Cardiac fibroblast (primary cell): ENCODE measurements at places on chromosomes 6 and 20.
A peak's percentile ranks its signal among the peaks of the same experiment; 100 is the strongest.

DNA sequence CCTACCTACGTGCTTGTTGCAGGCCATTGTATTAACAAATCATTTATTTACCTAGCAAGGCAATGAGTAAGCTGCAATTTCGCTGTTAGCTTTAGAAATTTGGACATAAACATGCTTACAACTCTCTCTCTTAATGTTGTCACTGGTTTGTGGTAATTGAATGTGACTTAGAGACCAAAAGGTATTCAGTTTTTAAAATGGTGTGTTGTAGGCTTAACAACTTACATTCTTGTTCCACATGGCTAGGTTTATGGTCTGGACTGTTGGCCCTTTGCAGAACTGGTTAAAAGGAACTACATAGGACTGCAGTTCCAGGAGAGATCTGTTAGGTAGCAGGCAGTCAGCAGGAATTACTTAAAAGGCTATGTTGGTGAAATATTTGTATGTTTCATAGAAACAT, 10.3 kb upstream of the CTAGE9 start:
- DNase-seq = no peak

DNA sequence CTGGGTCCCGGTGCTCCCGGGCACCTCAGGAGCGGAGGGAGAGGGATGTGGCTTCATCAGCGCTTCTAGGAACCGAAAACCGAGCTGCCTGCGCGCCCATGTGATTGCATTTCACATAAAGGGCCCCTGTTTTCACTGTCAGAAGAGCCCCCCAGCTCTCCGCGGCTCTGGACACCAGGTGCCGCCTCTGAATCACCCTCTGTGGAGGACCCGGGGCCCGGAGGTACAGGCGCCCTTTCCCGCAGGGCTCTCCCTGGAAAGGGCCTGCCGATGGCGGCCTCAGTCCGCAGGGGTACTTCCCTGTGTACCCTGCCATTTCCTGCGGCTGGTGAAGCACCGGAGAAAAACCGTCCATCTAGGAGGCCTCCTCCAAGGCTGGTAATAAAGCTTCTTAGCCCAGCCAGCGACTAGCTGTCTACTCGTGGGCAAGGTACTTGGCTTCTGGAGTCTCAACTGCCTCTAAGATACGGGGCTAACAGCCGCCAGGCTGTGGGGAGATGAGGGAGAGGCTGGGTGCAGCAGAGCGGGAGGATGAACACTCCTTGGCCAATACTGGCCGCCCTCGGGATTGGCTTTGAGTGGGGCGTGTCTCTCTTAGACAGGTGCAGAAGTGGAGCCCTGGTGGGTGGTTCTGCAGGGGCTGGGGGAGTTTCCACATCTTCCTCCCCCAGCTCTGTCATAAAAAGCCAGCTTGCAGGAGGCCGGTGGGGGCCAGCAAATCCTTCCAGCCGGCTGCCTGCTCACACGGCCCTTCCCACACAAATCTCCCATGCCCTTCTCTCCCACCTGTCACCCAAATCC, 1.6 kb downstream of the PPP1R16B start:
- DNase-seq = no peak

DNA sequence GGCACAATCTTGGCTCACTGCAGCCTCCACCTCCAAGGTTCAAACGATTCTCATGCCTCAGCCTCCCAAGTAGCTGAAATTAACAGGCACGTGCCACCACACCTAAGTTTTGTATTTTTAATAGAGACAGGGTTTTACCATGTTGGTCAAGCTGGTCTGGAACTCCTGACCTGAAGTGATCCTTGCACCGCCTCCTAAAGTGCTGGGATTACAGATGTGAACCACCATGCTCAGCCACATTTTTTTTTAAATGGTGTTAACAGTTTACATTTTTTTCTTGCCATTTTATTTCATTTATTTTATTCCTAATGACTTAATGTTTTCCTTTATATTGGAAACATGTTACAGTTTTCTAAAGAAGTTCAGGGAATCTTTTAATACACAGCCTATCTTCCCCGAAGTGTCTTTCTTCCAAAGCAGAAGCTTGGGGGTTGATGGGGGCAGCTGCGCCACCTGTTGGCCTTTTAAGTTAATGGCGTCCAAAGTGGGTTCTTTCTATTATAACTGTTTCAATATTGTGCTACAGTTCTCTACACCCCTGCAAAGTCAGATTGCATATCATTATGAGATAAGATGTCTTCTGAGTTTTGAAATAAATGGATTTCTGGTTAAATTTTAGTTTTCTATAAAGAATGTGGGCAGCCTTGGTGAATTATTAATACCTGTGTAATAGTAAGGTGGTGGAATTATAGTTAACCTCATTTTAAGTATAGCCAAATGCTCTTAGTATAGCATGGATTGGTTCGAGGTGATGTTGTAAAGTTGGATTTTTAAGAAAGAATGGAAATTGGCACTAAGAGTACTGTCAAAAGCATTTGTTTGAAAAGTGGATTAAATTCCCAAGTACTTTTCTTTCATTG, 42.0 kb upstream of the PLCG1 start:
- DNase-seq = peak; percentile 74

- no peak for DNase-seq
These were observed 33.3 kb downstream of the ITCH start for GRCh38 chr20:34396408-34396807.

GRCh38 chr20:44501448-44501847, 20.4 kb downstream of the SERINC3 start:
- peak; percentile 89 for DNase-seq

GRCh38 chr6:15293674-15294073, 47.8 kb downstream of the JARID2 start:
- no peak for DNase-seq
